C1 segment of cervical spinal cord (tissue), 14 donors: ENCODE measurements at places on chromosomes 7 and 10.

DNA sequence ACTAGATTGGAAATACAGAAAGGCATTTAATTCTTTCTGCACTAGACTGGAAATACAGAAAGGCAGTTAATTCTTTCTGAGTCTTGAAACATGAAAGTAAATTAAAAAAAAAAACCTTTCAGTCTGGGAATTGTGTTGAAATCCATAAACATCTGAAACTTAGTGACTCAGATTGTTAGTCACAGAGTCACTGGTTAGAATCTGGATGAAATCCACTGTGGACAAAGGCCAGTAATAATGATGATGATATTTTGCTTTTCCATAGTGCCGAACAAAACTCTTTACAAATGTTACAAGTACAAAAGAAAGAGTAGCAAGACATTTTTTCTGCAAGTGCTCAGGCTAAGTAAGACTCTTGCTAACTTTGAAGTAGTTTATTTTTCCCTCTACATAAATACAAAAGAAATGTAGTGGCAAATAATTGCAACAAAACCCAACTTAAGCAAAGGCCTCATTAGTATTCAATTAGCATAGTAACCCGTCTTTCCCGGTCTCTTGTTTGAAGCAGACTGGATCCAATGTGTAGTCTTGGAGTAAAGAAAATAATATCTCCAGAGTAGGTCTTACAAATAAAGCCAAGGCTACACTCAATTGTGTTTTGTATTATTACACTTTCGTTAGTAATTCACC lies 5.8 kb upstream of the PRTFDC1 start:
- DNase-seq, result no peak

- DNase-seq, result no peak
Measured at GRCh38 chr7:140060243-140060630, 2.5 kb downstream of the PARP12 start.

- no peak for DNase-seq
Measured at GRCh38 chr10:46518028-46518725, 38.3 kb downstream of the GPRIN2 start.

DNA sequence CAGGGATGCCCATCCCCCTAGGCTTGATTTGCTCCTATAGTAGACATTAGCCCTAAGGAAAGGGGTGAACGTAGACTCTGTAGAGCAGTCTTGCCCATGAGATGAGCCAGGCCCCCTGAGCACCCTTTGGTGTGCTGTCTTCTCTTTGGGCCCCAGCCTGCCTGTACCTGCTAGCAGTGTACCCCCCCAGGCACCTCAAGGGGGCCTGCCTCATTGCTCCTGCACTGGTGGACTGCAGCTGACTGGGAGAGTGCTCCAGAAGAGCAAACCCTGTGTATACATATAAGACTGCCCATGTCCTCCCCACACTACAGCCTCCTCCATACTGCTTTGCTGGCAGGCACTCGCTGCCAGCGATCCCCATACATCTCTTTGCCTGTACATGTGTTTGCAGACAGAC lies 206.7 kb downstream of the PCDH15 start:
- no peak for DNase-seq

GRCh38 chr7:46109437-46109836 lies 188.4 kb upstream of the IGFBP3 start:
- DNase-seq, result no peak

GRCh38 chr7:30984359-30985107 lies 20.8 kb downstream of the GHRHR start:
- DNase-seq, result peak; percentile 13

DNA sequence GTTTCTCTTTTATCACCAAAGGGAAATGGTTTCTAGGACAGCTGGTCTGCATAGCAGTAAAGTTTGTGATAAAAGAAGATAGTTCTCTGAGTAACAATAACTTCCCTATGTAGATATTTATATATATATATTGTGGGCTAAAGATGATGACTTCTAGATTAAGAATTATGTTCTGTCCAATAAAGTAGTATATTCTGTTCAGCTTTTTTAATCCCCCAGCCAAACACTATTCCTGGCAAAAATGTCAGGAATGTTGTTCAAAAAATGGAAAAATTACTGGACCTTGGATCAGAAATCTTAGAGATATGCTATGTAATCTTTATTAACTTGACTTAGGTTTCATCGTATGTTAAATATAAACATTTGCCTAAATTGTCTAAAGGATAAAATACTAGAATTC lies 136.3 kb upstream of the GNAI1 start:
- DNase-seq, result no peak

- DNase-seq, result no peak
Measured at GRCh38 chr7:99390941-99391602, 16.5 kb downstream of the ARPC1B start.

GRCh38 chr10:110912374-110912773 lies 6.6 kb downstream of the BBIP1 start:
- no peak for DNase-seq

- no peak for DNase-seq
Measured at GRCh38 chr10:30823651-30824050, 194.1 kb upstream of the LYZL2 start.

GRCh38 chr10:15084502-15084922 lies 4.1 kb downstream of the ACBD7 start:
- DNase-seq, result peak; percentile 21

DNA sequence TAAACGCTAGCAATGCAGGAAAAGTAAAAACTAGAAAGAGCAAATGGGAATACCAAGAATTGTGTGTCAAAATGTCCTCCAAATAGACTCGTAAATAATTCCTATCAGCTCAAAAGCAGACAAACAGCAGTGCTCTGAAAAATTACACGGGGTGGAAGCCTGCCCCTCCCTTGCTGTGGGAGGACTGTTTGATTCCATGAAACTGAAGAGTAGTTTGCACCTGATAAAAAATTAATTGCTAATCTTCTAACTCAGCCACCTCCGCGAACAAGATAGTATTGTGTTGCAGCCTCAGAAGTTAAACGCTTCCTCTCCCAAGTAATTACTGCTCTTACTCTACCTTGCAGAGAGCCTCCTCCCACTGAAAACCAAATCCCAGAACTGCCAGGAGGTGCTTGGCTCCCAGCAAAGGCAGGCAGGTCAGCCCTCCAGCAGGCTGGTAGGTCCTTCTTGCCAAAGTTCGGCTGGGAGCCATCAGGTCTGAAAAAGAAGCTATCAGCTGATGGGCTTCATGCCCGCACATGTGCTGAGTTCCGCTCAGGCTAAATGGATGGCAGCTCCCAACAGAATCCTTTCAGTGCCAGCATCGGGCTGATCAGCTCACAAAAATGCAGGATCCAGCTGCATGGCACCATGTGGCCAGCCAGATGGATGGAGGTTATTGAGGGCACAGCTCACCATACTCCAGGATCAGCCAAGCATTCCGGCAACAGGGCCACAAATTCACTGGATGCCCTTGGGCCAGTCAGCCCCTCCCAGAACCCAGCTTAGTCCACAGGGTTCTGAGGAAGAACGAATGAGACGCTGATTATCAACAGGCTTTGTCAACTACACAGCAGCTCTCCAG lies 37.1 kb downstream of the MAD1L1 start:
- DNase-seq, result no peak

DNA sequence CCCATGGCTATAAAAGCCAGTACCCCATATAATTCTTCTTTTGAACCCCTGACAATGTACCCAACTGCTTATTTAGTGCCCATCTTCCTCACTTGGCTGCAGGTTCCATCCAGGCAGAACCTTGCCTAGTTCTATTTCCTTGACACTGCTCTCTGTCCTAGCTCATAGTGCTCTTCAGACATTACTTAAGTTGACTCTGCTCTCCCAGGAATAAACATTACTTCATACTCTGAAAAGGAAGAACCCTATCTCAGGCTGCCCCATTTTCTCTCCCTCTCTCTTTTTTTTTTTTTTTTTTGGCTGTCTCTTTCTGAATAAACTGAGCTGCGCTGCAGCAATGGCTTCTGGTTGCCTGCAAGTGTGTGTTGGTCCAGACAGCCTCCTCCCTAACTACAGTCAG lies 21.0 kb downstream of the ACTA2 start:
- DNase-seq, result no peak

- peak; percentile 15 for DNase-seq
Measured at GRCh38 chr7:149007611-149008010, 20.7 kb downstream of the PDIA4 start.

- DNase-seq, result no peak
Measured at GRCh38 chr7:137204246-137204645, 139.3 kb downstream of the PTN start.

GRCh38 chr10:124597846-124598165 lies 136.2 kb downstream of the LHPP start:
- no peak for DNase-seq

DNA sequence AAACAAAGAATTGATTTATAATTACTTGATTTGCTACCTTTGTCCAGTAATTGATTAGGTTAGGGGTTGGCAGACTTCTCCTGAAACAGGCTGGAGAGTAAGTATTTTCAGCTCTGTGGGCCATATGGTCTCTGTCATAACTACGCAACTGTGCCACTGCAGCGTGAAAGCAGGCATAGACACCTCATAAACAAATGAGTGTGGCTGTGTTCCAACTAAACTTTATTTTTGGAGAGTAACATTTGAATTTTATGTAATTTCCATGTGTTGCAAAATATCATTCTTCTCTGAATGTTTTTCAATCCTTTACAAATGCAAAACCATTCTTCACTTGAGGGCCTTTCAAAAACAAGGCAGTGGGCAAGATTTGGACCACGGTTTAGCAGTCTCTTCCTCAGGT lies 76.9 kb downstream of the GALNT17 start:
- no peak for DNase-seq

GRCh38 chr7:6448943-6449543 lies 1.3 kb upstream of the DAGLB start:
- DNase-seq, result no peak

GRCh38 chr10:86663046-86663345 lies 5.3 kb upstream of the LDB3 start:
- DNase-seq, result no peak

DNA sequence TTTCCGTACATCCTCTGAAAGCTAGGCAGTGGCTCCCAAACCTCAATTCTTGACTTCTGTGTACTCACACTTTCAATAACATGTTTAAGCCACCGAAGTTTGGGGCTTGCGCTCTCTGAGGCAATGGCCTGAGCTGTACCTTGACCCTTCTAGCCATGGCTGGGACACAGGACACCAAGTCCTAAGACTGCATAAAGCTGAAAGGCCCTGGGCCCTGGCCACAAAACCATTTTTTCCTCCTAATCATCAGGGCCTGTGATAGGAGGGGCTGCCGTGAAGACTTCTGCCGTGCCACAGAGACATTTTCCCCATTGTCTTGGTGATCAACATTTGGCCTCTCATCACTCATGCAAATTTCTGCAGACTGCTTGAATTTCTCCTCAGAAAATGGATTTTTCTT lies 216.5 kb upstream of the TEX47 start:
- DNase-seq, result no peak

DNA sequence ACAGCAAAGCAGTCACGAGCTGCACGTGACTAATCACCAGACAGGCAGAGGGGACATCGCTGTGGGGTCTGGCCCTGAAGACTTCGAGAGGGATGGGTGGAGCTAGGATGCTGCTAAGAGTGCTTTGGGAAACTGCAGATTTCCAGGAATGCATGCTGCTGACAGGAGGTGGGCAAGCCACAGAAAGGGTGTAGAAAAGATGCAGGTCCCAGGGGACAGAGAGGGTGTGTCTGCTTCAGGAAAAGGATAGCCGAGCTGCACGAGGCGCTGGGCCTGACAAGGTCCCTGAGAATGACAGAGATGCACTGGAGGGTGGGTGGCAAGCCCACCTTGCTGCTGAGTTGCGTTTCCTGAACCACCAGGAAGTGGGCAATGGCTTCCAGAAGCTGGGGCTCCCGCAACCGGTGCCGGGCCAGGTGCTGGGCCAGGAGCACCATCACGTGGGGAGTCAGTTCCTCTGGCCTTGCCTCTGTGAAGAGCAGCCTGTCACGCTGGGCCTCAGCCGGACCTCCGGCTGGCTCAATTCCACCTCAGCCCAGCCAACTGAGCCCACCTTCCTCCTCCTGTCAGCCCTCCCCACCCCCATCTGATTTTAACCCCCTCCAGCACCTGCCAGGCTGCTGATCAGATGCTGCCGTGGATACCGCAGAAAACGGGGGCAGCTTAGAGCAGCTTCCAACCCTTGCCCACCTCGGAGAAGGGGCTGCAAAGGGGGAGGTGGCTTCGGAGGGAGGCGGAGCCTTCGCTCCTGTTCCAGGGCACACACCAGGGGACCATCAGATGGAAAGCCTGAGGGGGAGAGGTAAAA lies 2.2 kb downstream of the FASTK start:
- DNase-seq, result no peak

GRCh38 chr7:37448011-37448635 lies 541 bp downstream of the ELMO1 start:
- peak; percentile 43 for DNase-seq

- no peak for DNase-seq
Measured at GRCh38 chr7:128931965-128932861, 5.5 kb upstream of the IRF5 start.

GRCh38 chr7:38169847-38170246 lies 8.2 kb upstream of the STARD3NL start:
- DNase-seq, result no peak

- DNase-seq, result peak; percentile 56
Measured at GRCh38 chr7:23531050-23531793, 559 bp downstream of the TRA2A start.

- no peak for DNase-seq
Measured at GRCh38 chr10:119362122-119362521, 154.8 kb downstream of the GRK5 start.

GRCh38 chr10:112475575-112476218 lies 28.7 kb downstream of the VTI1A start:
- no peak for DNase-seq

GRCh38 chr7:120834726-120835125 lies 23.2 kb downstream of the TSPAN12 start:
- DNase-seq, result no peak

GRCh38 chr7:134771889-134772288 lies 7.5 kb upstream of the CALD1 start:
- DNase-seq, result no peak

DNA sequence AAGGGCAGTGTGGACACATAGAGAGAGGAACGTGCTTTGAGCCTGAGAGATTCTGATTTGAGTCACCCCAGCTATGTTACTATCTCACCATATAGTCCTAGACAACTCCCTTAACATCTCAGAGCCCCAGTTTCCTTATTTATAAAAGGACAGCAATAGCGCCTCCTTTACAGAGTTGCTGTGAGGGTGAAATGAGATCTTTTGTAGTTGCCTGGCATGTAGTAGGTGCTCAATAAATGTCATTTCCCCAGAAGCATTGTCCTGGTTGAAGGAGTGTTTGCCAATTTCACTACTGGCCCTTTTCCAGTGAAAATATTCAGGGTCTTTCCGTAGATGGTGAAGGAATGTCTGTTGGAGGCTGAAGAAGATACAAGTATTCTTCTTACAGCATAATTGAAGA lies 51.3 kb upstream of the FAM180A start:
- no peak for DNase-seq
